Kidney epithelial cell (primary cell): ENCODE measurements at places on chromosomes 5 and 9. TPM values are rescaled to one million over a fixed set of nuclear protein-coding genes. Genes with fewer than 3 reads are reported as not detected.

GRCh38 chr5:160284291-160284873, 28.0 kb downstream of the CCNJL start:
- no peak for DNase-seq

GRCh38 chr5:8553364-8553763, 684.4 kb downstream of the MTRR start:
- no peak for DNase-seq

SELENOP gene
- total RNA-seq, result 14.1 and 17.3 TPM in 2 replicates

WDR38 gene
- not detected in 2 replicates for total RNA-seq

FAM81B gene
- total RNA-seq, result 0.75 TPM in 1 of 2 replicates, not detected in the other

SPATA31A6 gene
- total RNA-seq, result not detected in 2 replicates

NADK2 gene
- 12.2 and 13.4 TPM in 2 replicates for total RNA-seq

- no peak for DNase-seq
These were observed 232.8 kb downstream of the PDE4D start for GRCh38 chr5:59660737-59661136.

- no peak for DNase-seq
These were observed 39.6 kb downstream of the UBAP1 start for GRCh38 chr9:34218446-34218845.

ACSL6 gene
- under 0.01 and 1.0 TPM in 2 replicates for total RNA-seq

DNA sequence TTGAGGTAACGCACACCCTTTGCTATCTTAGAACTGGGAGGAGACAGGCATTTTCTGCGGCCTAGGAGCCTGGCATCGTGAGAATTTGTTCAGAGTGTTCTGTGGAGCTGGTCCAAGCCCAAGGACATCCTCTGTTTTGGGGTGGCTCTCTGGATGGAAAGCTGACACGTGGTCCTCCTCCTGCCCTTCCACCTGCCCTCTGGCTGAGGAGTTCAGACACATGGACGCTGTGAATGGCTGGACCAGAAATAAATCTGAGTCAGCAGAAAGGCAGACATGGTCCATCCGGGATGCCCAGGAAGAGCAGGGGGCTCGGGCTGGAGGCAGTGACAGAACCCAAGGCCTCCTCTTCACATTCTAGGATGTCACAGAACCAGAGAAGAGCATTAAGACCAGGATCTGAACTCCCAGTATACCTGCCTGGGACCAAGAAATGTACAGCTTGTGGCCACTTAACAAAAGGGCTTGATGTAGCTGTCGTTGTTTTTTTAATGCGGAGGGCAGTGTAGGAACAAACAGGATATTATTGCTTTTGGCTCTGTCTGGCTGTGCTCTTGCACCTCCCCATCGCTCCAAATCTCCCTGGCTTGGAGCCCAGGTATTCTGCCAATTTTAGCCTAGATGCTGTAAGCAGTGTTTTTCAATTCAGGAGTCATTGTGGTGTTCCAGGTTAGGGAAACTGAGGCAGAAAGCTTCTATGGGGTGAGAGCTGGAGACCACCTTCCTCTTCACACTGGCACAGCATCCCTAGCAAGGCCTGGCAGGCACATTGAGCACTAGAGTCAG, 2.4 kb downstream of the CKMT2 start:
- no peak for DNase-seq
